ENCODE measurements at places on chromosomes 13 and 19.

GRCh38 chr13:109776575-109776974 is 9.8 kb downstream of the IRS2 start:
- DNase-seq = no peak

DNA sequence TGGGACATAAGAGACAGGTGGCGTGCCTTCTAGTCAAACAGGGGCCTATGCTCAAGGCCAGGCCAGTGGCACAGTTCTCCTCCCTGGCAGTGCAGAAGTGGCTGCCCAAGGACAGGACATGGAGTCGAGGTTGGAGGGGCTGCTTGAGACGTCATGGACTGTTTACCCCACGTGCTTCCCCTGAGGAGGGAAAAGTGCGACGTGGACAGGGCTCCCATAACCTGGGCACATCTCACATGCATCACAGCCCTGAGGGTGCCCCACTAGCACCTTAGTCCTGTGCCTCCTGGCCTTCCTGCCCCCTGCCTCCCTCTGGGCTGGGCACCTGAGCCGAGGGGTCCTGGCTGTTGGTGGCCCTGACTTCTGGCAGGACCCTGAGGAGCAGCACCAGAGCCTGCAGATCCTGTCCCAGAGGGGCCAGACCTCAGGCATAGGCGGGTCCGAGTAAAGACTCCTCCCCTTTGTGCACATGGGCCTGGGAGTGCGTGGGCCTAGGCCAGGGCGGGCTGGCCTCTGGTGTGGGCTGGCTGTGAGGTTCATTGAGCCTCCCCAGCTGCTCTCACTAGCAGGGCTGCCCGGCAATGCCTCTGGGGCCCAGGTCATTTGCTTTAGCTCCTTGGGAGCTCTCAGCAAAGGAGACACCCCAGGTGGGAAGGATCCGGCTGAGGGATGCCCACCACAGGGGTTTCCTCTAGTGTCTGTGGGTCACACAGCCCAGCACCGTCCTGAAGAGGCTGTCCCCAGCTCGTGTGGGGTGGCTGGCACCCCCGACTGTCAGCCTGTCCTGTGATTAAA is 65.7 kb downstream of the CEBPG start:
- DNase-seq = no peak

DNA sequence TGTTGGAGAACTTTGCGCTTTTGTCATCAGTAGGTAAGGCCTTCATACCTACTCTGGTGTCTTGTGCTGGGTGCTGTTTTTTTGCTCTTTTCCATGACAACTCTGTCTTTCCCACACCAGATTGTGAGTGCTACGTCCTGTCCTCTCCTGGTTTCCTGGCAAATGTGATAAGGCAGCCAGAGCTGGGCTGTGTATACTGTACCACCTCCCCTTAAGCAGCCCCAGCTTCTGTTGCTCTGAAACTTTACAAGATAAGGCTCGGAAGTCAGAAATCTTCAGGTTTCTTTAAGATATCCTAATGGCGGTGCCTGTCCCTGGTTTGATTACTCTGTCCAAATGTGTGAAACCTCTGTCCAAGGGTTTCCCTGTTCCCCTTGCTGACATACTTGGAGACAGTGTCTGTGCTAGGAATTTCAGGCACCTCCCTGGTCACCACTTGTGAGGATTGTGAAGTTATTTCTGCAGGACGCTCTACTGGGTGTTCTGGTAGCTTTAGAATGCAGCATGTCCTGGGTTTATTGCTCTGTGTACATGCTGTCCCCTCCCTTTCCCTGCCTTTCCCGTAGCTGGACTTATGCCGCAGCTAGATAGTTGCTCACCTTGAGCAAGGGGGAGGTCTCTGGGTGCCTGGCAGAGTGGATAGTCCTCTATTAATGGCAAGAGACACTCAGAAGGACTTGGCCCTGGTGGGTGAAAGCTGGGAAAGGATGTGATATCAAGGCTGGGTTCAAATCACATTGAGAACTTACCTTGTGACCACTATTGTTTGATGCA is 7.0 kb downstream of the ZNF749 start:
- DNase-seq = no peak

DNA sequence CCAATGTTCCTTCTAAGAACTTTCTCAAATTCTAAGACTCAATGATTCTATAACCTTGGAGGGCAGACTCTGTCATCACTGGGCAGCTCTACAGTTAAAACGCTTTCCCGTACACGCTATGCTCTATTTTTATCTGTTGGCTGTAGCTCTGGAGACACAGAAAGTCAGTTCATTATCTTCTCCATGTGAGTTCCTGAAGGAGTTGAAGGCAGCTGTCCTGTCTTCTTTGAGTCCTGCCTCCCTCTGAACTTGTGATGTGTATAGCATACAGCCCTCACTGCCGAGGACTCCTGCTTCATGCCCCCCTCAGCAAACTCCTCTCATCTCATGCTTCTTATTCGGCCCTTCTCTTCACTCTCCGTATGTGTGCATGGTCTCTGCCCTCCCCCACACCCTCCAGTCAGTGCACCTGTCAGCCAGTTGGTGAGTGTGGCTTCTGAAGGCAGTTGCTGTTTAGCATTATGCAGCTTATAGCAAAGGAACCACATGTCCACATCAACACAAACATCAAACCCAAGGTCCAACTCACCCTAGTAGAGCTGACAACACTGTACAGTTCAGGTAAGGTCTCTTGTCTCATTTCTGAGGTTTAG is 504.9 kb downstream of the DIAPH3 start:
- no peak for DNase-seq

DNA sequence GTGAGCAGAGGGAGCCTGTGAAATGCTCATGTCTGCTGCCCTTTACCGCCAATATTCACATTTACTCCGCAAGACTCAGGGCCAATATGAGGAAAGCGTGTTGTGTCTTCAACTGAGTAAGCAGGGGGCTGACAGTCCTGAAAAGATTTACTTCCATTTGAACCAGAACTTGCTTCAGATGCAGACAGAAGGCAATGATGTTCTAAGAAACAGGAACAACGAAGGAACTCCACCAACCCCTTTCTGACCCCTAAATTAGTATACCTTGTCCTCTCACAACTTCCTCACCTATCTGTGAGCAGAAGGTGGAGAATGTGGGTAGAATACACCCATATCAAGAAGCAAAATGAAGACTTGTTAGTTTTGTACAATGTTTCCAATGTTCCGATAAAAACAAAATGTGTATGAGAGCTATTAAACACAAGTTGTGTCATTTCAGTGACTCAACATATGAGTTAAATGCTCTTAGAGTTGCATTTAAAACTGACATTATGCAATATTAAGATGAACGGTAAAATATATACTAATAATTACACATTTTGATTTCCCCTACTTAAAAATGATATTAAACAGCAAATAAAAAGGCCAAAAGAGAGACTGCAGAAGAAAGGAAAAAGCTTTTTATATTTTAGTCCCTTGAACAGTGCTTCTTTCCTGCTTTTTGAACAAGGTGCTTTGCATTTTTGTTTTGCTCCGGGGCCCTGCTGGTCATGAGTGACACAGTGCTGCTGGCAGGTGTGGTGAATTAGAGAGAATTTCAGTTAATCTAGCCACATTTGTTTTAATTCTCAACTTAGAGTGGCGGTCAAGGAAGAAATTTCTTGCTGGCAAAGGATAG is 16.0 kb downstream of the TMEM272 start:
- no peak for DNase-seq

DNA sequence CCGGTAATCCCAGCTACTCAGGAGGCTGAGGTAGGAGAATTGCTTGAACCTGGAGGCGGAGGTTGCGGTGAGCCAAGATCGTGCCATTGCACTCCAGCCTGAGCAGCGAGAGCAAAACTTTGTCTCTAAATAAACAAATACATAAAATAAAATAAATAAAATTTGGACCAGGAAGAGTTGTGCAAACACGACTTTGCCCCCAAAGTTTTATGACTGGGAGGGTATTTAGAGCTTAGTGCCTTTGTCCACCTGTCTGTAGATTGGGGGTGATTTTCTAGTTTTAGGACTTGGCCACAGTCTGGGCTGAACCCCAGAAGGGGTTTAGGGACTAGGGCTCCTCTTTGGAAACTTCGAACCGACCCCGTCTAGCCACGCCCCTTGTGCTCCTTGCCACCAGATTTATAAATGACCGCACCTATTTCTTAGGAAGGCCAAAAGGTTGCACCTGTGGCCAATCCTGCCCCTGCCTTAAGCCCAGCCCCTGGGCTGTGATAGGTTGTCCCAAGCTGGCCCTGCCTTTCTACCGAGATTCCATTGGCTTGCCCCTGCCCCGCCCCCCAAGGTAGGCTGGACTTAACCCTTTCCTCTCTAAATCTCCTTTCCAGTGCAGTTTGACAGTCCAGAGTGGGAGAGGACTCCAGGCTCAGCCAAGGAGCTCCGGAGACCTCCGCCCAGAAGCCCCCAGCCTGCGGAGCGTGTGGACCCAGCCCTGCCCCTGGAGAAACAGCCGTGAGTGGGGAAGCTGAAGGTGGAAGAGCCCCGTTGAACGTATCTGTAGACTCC is 5.3 kb downstream of the SHD start:
- no peak for DNase-seq
